ENCODE measurements at places on chromosomes 16 and 17.

DNA sequence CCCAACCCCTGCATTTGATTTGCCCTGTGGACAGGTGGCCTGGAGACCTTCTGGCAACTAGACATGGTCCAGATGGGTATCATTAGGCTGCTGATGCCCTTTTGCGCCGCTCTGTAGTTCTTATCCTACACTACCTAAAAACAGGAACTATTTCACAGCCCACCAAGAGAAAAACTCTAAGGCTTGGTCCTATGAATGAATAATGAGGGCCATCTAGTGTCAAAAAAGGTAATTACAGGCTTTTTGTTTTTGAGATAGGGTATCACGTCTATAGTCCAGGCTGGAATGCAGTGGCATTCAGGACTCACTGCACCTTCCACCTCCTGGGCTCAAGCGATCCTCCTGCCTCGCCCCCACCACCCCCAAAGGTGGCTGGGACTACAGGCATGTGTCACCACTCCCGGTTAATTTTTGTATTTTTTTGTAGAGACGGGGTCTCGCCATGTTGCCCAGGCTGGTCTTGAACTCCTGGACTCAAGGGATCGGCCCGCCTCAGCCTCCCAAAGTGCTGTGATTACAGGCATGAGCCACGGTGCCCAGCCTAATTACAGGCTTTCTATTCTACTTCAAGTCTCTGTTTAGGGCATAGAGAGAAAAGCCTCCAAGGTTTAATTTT, 20.9 kb downstream of the COIL start:
- peak; percentile 68 for DNase-seq

DNA sequence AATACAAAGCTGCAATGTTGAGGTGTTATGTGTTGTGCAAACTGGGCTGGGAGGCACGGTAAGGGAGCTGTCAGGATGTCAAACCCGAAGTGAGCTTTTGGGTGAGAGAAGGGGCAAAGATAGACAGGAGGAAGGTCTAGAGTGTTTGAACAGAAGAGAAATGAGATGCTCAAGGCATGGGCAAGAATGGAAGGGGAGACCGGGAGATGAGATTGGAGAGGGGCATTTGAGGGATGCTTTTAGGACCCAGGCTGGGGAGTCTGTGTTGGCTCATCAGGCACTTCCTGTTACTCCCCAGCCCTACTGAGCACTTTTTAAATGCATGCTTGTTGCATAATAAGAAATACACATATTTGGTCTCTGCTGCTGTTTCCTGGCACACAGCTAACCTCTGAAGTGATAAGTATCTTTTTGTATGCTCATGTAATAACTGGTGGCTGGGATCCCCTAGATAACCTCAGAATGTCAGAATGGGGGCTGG, 13.7 kb downstream of the UNC45B start:
- DNase-seq: peak; percentile 7

DNA sequence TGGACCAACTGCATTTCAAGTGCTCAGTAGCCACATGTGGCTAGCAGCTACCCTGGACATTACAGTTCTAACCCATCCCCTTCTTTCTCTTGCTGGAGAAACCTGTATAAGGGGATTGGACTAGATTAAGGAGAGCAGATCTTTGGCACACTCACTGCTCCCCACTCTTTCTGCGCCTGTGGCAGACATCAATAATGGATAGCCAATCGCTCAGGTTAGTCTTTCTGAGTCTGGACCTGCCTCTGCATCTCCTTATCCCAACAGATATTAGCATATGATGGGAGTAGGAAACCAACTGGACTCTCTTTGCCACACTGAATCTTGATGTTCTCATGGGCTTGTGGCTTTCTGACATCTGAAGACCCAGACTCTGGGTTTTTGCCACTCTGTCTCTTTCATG, 81.7 kb downstream of the IRX5 start:
- DNase-seq: no peak

DNA sequence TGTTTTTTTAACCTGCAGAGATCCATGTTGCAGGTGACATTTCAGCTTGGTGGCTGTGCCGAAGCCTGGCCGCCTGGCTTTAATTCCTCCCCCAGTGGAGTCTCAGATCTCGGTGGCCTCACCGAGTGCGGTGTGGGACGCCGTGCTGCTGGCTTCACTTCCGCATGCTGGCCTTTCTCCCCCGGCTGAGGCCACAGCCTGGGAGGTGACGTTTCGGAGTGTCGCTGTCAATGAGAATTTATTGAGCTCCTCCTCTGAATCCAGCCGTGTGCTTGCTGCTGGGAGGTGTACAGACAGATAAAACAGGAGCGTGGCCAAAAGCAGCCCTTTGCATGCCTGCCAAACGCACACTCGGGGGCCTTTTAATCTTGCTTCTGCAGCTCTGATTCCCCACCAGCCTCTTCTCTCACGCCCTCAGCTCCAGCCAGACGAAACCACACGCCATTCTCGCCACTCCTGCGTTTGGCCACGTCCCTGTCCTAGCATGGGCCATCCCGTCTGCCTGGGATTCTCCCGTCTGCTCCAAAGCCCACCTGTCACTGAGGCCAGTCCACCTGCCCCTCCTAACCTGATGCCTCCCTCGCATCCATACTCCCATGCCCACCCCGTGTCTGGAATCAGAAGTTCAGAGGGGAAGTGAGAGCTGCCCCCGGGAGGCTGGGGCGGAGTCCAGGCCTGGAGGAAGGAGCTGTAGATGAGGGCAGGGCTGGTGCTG, 3.6 kb downstream of the GSE1 start:
- DNase-seq: no peak

- DNase-seq: peak; percentile 74
Observed at GRCh38 chr16:88442727-88443576, 10.1 kb upstream of the ZFPM1 start.

- DNase-seq: no peak
Observed at GRCh38 chr16:6891496-6891895, 441.1 kb upstream of the RBFOX1 start.
